ELR (cell line): ENCODE measurements at places on chromosomes 7 and 10.

GRCh38 chr10:127486355-127486754 is 62.8 kb upstream of the NPS start:
- no peak for DNase-seq

- peak; percentile 52 for DNase-seq
Measured at GRCh38 chr7:2843711-2844152, 376 bp downstream of the GNA12 start.

GRCh38 chr7:151830121-151830830 is 46.6 kb downstream of the PRKAG2 start:
- DNase-seq: no peak

DNA sequence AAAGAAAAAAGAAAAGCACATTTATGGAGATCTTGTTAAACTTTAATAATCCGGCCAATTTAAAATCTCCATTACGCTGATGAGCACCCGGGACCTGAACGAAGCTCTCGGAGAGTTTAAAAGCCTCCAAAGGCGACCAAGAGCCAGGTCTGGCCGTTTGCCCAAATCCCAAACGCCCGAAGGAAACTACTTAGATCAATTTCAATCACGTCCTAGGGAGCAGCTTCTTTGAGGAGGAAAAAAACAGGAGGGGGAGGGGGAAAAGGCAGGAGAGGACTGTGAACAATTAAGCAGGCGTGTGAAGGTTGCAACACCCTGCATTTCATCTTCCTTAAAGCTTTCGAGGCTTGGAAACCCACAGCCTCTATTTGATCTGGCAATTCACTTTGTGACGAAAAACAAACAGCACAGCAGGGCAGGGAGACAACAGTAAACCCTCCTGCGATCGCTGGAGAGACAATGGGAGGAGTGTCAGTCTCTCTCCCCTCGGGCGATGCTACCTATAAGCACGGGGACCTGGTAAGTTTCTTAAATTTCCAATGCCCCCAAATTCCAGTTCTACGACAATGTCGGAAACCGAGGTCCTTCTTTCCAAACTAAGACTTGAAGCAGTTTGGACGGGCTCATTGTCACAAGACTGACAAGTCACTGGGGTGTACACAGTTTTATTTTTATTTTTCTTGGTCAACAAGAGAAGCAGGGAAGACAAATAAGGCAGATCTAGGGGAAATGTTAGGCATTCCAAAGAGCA is 1.2 kb downstream of the KLF6 start:
- DNase-seq: peak; percentile 71

GRCh38 chr10:129792141-129792540 is 171.9 kb downstream of the EBF3 start:
- DNase-seq: no peak

- no peak for DNase-seq
Measured at GRCh38 chr10:47288236-47288635, 11.8 kb upstream of the GDF10 start.

DNA sequence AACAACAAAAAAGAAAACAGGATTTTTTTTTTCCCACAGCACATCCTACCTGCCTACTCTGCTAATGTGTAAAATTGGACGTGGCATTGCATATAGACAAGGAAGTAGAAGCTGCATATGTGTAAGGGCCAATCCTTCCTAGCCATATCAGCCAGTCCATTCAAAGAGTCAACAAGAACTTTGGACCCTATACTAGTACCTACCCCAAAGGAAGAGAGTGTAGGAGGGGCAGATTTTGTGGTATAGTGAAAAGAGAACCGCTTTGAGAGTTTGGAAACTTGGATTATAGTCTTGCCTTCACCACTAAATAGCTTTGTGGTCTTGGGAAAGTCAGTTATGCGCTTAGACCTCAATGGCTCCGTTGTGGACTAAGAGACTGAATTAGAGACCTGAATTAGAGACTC is 12.1 kb upstream of the MCU start:
- no peak for DNase-seq

- DNase-seq: no peak
Measured at GRCh38 chr7:91526404-91526803, 262.2 kb downstream of the FZD1 start.

DNA sequence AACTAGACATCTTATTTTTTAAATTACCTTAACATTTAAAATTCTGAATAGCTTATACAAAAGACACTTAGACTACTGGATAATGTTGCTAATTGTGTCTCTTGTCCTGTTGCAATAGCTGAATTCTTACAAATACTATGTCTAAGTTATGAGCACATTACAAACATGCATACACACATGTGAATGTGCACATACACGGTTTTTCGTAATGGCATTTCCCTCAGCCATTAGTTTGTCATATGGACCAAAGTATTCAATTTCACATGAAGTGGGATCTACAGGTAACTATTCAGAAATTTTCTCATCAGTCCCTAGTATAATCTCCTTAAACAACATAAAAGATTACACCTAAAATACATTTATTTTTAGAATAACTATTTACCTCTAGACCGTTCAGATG is 178.6 kb upstream of the BET1 start:
- peak; percentile 3 for DNase-seq

GRCh38 chr7:2929321-2930201 is 85.5 kb upstream of the GNA12 start:
- DNase-seq: no peak

DNA sequence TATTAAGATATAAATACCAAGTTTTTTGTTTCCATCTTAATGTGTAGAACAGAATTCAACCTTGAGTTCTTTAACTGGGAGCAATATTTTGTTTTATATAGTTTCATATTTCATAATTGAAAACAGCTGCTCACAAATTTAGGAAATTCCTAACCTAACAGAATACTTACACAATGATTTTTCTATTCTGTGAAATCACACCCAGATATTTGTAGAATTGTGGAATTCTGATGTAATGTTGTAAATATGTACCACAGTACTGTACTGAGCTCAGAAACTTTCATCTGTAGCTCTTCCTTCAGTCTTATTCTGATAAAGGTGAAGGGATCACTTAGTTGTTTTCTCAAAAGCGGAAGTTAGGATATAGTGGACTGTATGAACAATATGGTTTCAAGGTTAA is 143.4 kb upstream of the GLI3 start:
- no peak for DNase-seq

DNA sequence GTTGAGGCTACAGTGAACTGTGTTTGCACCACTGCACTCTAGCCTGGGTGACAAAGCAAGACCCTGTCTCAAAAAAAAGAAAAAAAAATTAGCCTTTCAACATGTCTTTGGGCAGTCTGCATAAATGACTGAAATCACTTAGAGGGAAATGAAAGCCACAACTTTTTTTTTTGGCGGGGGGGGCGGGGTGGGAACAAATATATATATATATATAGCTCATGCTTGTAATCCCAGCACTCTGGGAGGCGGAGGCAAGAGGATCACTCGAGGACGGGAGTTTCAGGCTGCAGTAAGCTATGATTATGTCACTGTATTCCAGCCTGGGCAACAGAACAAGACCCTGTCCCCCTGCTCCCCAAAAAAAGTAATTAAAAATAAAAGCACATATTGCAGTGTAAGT is 23.4 kb upstream of the MICU1 start:
- no peak for DNase-seq

DNA sequence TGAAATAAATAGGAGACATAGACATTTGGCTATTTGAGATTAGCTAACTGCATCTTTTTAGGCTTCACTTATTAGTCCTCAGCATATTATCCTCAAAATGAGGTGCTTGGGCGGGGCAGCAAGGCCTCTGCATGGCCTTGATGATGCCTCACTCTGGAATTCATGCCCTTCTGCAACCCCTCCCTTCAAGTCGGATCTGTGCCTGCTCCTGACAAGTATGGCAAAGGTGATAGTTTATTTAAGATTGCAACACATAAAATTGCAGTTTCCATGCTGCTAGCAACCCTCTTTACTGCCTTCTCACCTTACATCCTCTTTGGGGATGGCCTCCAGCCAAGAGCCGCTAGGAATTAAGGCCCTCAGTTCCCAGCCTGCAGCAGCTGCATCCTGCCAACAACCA is 241.3 kb upstream of the ADARB2 start:
- no peak for DNase-seq

GRCh38 chr10:66565999-66566398 is 359.8 kb upstream of the LRRTM3 start:
- DNase-seq: no peak

DNA sequence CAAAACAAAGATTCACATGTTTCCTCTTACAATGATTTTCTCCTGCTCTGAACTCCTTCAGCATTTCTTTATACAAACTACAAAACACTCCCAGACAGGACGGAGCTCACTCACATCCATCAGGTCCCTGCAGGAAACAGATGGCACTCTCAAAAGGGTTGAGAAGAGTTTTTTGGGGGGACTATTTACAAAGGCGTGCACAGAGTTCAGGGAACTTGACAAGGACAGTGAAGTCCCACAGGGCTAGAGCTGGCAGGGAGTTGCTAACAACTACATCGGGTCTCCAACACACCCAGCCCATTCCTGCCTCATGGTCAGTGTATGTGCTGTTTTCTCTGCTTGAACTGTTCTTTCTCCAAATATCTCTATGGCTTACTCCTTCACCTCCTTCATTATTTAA is 24.7 kb upstream of the YAE1 start:
- no peak for DNase-seq

- DNase-seq: peak; percentile 57
Measured at GRCh38 chr10:70272925-70273316, 10.9 kb downstream of the NPFFR1 start.

- DNase-seq: no peak
Measured at GRCh38 chr7:22143491-22143890, 197.8 kb upstream of the CDCA7L start.

GRCh38 chr10:59585046-59585700 is 124.5 kb downstream of the SLC16A9 start:
- DNase-seq: no peak

- DNase-seq: no peak
Measured at GRCh38 chr7:146067880-146068279, 48.7 kb upstream of the CNTNAP2 start.
